ENCODE measurements at places on chromosomes 5 and 9.

GRCh38 chr9:34145165-34145564 lies 18.7 kb upstream of the DCAF12 start:
- no peak for DNase-seq

GRCh38 chr9:5443850-5444249 lies 6.1 kb upstream of the PLGRKT start:
- no peak for DNase-seq

DNA sequence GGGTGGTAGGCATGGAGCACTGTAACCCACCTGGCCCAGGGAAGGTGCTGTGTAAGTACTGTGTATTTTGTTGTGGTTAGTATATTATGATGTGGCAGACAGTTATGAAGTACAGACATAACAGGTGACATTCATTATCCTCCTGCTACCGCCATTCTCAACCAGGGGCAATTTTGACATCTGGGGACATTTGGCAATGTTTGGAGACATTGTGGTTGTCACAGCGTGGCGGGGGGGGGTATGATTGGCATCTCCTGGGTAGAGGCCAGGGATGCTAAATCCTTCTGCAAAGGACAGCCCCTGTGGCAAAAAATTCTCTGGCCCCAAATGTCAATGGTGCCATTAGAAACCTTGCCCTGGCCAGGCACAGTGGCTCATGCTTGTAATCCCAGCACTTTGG lies 9.8 kb upstream of the RPL26L1 start:
- no peak for DNase-seq

DNA sequence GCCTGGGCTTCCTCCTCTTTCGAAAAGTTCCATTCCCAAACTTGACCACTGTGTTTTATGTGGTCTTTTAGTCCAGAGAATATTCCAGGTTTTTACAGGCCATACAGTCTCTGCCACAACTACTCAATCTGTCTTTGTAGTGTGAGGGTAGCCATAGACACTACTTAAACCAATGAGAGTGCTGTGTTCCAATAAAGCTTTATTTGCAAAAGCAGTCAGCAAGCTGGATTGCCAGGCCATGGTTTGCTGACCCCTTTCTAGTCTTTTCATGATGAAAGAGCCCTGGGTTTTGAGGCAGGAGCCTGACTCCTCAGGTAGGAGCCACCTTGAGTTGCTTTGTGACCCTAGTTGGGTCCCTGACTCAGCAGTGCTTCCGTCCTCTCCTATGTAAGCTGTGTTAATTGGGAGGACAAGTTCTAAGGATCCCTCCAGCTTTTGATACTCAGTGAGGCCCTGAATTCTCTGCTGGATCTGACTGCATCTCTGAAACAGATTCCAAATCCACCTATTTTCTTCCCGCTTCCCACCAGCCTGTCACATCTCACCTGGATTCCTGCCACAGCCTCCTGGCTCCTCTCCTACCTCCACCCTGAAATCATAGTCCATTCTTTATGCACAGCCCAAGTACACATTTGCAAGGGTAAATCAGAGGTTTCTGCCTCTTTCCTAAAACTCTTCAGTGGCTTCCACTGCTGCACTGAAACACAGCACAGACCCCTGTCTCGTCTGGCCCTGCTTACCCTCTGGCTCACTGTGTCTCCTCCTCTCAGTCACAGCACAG lies 13.5 kb downstream of the GALNT10 start:
- no peak for DNase-seq

DNA sequence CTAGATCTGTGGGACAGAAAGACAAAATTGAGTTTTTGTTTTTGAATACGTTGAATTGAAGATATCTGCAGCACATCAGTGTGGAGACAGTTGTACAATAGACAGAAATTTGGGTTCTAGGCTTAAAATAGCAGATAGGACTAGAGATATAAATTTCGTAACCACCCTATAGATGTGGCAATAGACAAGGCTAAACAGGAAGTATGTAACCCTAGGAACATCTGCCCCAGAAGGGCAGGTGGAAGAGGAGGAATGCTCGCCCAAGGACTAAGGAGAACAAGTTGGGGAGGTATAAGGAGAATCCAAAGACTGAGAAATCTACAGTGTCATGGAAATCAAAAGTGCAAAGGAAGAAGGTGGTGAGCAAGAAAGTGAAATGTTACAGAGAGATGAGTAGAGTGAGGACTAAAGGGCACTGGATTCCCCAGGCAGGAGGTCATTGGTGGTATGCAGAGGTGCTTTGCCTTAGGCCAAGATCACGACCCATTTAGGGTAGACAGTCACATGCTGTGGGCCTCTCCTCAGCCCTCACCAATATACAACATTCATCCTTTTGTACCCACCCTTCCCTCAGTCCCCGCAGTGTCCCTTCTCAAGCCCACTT lies 109.1 kb upstream of the ELL2 start:
- no peak for DNase-seq

GRCh38 chr9:87152256-87152655 lies 204.9 kb upstream of the GAS1 start:
- no peak for DNase-seq

- no peak for DNase-seq
These were observed 795 bp downstream of the CNOT8 start for GRCh38 chr5:154858972-154859871.

DNA sequence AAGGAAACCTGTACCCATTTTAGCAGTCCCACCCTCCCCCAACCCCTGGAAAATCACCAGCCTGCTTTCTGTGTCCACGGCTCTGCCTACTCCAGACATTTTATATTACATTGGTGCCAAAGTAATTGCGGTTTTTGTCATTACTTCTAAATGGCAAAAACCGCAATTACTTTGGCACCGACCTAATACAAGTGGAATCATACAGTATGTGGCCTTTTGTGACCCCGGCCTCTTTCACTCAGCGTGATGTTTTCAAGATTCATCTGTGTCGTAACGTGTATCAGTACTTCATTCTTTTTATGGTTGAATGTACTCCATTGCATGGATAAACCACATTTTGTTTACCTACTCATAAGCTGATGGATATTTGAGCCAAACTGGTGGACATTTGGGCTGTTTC lies 9.7 kb upstream of the ORM1 start:
- no peak for DNase-seq

DNA sequence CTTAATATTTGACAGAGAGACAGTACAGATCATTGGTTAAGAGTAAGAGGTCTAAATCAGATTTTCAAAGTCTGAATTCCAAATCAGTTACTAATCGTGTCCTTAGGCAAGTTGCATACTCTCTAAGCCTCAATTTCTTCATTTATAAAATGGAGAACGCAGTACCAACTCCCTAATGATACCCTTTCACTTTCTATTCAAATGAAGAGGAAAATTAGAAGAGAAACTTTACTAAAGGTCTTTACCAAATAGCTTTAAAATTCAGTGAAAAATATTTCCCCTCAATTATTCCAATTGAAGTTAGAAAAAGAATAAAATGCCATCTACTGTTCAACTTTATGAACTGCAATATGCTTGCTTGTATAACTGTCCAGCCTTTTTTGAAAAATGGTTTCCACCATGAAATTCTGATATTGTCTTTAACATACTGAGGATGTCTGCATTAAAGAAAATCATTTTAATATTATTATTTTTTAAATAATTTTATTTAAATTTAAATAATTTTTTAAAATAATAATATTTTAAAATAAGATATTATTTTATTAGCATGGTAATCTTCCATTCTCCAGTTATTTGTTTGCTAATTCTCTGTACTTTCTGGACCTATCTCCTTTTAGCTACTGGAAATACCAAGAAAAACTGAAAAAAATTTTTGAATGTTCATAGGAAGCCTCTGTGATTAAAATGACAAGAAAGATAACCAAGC lies 36.0 kb downstream of the POC5 start:
- no peak for DNase-seq

GRCh38 chr5:6452622-6453504 lies 4.2 kb downstream of the UBE2QL1 start:
- no peak for DNase-seq

DNA sequence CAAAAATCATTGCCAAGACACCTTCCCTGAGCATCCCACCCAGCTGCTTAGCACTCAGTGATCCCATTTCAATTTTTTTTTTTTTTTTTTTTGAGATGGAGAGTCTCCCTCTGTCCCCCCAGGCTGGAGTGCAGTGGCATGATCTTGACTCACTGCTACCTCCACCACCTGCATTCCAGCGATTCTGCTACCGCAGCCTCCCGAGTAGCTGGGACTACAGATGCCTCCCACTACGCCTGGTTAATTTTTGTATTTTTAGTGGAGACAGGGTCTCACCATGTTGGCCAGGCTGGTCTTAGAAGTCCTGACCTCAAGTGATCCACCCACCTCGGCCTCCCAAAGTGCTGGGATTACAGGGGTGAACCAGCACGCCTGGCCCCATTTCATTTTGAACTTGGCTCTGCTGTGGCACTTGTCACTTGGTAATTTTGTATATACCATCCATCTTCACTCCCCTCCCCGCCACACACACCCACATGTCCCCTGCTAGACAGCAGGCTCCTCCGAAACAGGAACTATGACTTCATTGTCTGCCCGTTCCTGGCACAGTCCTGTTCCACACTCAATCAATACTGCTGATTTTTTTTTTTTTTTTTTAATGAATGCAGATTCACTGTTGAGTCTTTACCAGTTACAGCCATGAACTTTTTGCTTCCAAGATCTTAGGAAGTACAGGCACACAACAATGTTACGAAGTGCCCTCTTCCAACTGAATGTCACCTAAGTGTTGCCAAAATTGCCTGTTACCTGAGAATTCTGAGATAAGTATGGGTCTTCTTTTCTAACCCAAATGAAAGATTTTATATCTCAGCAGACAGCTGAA lies 17.3 kb upstream of the ZBTB34 start:
- DNase-seq: no peak

DNA sequence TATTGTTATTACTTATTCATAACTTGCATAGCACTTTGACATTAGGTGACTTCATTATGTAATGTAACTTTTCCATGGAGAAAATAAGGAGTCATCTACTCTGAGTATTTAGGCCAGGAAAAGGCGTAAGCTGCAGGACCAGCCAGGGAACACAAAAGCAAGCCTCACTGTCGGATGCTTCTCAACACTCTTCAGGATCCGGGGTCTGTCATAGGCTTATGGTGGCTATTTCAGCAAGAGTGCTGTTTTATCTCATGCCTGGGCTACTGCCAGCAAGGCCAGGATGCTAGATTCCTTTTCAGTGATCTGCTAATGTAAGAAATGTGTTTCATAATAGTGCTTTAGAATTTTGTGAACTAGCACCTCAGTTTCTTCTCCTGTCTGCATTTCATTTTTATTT lies 162.4 kb downstream of the CHSY3 start:
- DNase-seq: no peak

DNA sequence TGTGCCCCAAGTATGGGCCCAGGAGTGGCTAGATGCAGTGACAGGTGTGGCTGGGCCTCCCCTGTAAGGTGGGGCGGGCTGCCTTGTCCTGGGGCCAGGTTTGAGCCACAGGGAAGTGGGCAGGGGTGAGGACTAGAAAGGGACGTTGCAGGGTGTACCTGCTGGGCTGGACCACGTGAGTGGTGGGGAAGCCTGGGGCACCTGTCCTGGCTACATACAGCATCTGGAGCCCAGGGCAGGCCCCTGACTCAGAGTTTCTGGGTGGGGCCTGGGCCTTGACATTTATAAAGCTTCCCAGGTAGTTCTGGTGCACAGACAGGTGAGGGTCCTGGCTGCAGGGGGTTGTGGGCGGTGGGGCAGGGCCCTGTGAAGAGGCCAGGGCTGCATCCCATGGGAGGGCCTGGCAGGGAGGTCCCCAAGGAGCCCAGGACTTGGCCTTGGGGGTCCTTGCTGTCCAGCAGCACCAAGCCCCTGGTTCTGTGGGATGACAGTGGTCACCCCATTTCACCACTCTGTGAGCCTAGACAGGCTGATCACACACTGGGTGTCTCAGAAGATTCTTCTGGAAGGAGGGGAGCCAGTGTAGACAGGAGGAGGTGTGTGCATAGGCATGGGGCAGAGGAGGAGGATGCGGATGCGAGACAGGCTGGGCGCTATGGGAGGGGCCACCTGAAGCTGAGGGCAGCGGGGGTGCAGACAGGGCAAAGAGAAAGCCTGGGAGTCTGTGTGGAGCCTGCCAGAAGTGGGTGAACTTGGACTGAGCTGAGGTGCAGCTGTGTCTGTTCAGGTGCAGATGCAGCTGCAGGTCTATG lies 94.0 kb downstream of the PHF2 start:
- DNase-seq: no peak

- DNase-seq: no peak
These were observed 61.4 kb upstream of the NFIL3 start for GRCh38 chr9:91485006-91485405.

- no peak for DNase-seq
These were observed 2.9 kb upstream of the RBM22 start for GRCh38 chr5:150703762-150704161.

DNA sequence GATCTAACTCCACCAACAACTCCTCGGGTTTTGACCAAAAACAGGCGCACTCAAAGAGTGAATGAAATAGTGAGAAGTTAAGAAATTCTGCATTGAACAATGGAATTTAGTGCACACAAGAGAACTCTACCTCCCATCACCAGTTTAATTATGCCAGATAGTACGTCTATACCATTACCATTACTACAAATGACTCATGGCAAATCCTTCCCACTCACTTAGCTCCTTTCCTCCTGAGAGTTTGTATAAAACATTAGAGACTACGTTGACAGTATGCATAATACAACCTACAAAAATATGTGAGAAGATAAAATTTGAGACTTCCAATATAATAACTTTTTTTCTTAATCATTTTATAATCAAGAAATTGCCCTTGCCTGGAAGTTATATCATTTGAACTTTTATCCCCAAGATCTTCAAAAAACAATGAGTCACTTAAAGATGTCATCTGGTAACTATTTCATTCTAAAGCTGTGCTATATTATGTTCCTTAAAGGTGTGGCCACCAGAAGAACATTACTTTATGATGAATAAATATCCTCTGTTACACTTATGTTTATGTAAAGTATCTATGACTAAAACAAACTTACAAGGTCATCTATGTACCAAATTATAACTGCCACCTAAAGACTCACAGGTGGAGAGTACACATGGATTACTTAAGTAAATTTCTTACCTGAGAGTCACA lies 297.9 kb upstream of the PTGER4 start:
- DNase-seq: no peak

DNA sequence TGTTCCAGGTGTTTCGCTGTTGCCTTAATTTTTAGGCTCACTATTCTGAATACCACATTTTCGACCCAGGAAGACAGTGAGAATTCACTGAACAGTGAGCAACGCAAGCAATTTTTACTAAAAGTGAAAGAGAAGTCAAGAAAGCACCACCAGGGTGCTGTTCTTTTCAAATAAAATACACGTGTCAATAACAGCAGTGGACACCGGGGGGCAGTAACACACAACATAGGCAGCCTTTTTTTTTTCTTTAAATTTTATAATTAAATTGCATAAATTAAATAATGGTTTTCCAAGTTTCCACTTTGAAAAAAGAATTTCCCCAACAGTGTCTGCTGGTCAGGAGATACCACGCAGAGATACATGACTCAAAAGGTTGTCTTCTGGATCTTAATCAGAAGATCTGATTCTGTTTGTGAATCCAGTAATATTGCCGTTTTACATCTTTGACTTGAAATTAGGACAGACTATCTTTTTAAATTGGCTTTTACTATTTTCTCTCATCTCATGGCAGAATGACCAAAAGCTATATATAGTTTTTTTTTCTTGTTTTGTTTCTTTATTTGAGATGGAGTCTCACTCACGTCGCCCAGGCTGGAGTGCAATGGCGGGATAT lies 47.1 kb upstream of the SH3GL2 start:
- DNase-seq: no peak
